ENCODE measurements at places on chromosomes 11 and 22.

GRCh38 chr11:35165423-35166368 lies 26.7 kb downstream of the CD44 start:
- peak; percentile 95 for DNase-seq

DNA sequence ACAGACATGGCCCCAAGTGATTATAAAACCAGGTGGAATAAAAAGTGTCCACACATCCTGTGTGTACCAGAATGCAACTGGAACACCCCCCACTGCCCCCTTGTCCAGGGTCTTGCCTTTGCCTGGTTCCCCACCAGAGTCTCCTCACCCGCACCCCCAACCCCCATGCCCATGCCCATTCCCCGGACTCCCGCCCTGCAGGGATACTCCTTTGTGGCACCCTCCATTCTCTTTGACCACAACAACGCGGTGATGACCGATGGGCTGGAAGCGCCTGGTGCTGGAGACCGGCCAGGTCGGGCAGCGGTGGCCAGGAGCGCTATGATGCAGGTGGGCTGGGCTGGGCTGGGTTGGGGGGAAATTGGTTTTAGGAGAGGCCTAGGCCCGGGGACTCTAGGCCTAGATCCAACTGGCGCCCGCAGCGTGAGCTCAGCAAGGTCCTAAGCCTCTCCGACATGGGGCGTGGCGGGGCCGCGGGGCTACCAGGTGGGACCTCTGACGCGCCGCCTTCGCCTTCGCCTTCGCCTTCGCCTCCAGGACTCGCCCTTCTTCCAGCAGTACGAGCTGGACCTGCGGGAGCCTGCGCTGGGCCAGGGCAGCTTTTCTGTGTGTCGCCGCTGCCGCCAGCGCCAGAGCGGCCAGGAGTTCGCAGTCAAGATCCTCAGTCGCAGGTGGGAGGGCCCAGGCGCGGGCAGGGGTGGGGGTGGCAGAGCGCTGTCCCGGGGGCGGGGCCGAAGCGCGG lies 9.1 kb downstream of the RPS6KA4 start:
- no peak for DNase-seq

GRCh38 chr11:129225190-129225589 lies 33.1 kb upstream of the ARHGAP32 start:
- DNase-seq: no peak

GRCh38 chr11:93783765-93784144 lies 327 bp upstream of the MED17 start:
- no peak for DNase-seq

DNA sequence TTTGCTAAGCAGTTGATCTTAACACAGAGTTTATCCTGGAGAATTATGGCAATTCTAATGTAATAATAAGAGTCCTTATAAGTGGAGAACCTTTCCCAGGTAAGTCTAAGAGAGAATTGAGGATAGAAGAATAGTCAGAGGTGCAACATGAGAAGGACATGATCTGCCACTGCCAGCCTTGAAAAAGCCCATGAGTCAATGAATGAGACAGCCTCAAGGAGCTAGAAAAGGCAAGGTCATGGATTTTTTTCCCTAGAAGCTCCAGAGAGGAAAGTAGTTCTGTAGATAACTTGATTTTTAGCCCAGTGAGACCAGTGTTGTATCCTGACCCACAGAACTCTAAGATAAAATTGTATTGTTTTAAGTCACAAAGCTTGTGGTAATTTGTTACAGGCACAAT lies 16.9 kb downstream of the MS4A6A start:
- DNase-seq: no peak

- peak; percentile 77 for DNase-seq
These were observed 29.2 kb upstream of the XBP1 start for GRCh38 chr22:28829358-28830181.

DNA sequence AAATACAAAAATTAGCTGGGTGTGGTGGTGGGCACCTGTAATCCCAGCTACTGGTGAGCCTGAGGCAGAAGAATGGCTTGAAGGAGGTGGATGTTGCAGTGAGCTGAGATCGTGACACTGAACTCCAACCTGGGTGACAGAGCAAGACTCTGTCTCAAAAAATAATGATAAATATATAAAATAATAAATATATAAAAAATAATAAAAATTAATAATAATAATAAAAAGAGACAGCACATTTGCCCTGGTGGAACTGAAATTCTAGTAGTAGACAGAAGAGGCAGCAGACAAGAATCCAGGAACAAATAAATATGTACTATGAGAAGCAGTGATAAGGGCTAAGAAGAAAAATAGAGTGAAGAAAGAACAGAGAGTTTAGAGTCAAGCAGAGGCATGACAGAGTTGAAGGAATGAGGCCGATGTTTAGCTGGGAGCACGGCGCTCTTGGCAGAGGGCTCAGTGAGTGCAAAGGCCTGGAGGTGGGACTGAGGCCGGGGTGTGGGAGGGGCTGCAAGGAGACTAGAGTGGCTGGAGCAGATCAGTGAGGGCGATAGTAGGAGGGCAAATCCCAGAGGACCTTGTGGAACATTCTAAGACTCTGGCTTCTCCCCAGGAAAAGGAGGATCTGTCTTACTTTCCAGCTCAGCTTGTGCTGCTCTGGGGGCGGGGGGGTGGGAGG lies 410.3 kb downstream of the MN1 start:
- DNase-seq: no peak

DNA sequence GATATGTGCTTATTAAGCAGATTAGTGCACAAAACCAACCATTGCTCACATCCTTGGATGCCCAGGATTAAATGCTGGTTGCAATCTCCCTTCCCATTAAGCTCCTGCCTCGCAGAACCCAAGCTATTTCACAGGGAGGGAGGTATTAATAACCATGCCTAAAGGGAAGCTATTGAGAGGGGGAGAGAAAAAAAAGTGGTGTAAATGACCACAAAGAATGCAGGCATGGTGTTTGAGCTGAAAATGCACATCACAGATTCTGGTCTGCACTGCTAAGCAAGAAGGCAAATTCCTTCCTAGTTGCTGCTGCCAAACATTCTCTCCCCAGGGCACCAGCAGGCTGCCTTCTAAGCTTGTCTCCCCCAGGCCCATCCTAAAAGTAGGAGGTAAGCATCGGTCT lies 92.0 kb upstream of the ISX start:
- DNase-seq: no peak

GRCh38 chr11:96472085-96472484 lies 82.3 kb downstream of the JRKL start:
- DNase-seq: no peak

DNA sequence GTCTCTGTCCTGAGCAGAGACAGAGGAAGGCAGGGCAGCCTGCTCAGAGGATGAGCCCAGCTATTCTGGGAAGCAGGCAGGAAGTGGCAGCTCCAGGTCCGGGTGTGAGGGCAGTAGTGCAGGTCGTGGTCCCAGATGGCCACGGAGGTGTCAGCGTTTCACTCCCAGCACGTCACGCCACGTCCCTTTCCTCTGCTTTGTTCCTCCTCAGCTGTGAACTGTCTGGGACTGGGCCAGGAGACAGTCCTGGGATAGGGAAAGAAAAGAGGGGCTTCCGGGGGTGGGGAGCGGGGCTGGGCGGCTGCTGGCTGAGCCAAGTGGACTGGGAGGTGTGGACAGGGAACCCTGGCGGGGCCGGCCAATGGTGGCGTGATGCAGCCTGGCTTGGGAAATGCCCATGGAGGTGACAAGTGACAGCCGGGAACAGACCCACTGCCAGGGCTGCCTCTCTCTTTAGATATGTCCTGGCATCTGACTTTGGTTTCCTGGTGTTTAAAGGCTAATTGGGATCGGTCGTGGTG lies 64.7 kb downstream of the KCNQ1 start:
- DNase-seq: no peak

GRCh38 chr22:45922256-45922655 lies 54.7 kb downstream of the WNT7B start:
- no peak for DNase-seq

- no peak for DNase-seq
These were observed 3.7 kb downstream of the ALX4 start for GRCh38 chr11:44306052-44306917.

DNA sequence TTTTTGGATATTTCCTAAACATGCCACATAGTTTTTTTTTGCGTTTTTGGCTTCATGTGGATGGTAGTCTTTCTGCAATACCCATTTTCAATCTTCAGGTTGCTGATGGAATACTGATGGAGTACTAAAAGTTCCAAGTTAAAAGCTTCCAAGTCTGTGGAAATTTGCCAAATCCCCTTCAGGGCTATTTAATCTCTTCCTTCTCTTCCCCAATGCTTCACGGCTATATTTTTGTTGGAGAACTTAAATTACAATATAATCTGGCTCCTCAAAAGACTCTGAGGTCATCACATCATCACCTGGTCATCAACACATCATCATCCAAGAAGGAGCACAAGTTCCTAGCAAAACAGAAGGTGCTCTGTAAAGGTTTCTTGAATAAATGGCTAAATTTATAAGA lies 881.0 kb upstream of the TENM4 start:
- DNase-seq: no peak

DNA sequence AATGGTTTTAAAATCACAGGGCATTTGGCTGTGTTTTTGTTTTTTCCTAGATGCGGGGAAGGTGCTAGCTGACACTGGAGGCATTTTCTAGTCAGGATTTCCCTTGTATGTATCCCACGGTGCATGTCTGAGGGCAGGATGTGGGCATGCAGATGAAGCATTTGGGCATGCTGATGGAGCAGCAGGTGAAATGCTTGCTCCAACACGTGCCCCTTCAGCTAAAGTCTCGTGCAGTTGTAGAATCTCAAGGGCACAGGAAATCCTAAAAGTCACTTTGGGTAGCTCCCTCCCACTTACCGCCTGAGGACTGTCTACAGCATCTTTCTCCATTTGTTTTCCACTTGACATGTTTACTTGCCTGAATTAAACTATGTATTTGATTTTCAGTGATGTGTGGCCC lies 429.4 kb upstream of the B3GAT1 start:
- DNase-seq: no peak

Measured in CD4-positive, alpha-beta T cell treated with Interleukin-15 for 4 hours (primary cell).